Activated naive CD8-positive, alpha-beta T cell treated with anti-CD3 and anti-CD28 coated beads, Interleukin-2, amount 10 ng/mL, durations not matched to agents 7 days and 5 days (primary cell): ENCODE measurements at places on chromosomes 4 and X.
A peak's percentile ranks its signal among the peaks of the same experiment; 100 is the strongest.

- H3K4me3 ChIP-seq: no peak overlapping the region
- peaks cover 64% of the 10 kb centered on the region for H3K4me1 ChIP-seq
- peak overlapping the region; percentile 63 for H3K27ac ChIP-seq
- H3K27me3 ChIP-seq: no peaks in the 10 kb centered on the region
- no peak for DNase-seq
Measured at GRCh38 chr4:48727666-48728459, 52.2 kb downstream of the FRYL start.

DNA sequence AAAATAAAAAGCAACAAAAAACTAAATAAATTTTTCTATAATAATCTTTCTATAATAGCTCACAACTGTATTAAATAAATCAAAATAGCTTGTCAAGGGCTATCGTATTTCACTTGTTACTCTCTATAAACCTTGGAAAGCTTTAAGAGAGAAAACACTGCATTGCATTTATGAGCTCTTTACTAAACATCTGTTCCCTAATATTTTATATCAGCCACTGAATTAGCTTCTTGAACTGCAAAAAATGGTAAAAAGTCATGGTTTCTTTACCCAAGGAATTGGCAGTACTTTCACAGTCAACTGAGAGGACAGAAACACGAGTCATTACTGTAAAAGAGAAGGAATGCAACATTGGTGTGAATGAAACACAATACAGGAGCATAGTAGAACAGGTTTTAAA is 671.2 kb downstream of the PCDH18 start:
- no peak overlapping the region for H3K4me3 ChIP-seq
- no peaks in the 10 kb centered on the region for H3K27me3 ChIP-seq
- DNase-seq: no peak
- no peaks in the 10 kb centered on the region for H3K36me3 ChIP-seq

DNA sequence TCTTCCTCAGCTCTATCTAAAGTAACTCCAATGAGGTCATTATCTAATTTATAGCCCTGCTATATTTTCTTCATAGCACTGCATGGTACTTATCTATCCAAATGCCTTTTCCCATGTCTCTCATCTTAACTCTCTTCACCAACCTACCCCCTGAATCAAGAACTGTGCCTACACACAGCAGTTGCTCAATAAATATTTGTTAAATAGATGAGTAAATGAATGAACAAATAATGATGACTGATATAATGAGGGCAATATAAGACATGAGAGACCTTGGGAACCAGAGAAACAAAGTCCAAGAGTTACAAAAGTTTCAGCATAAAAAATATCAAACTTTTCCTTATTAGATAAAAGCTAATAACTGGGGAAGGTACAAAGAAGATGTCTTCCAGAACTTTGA is 19.6 kb downstream of the CAMK2D start:
- H3K36me3 ChIP-seq: peaks cover 27% of the 10 kb centered on the region
- no peak overlapping the region for H3K4me3 ChIP-seq
- H3K27me3 ChIP-seq: no peaks in the 10 kb centered on the region
- DNase-seq: no peak
- no peak overlapping the region for H3K27ac ChIP-seq

- no peak overlapping the region for H3K27ac ChIP-seq
- no peak for DNase-seq
- H3K4me1 ChIP-seq: peaks cover 4% of the 10 kb centered on the region
Measured at GRCh38 chr4:48203819-48204218, 65.8 kb downstream of the TEC start.

DNA sequence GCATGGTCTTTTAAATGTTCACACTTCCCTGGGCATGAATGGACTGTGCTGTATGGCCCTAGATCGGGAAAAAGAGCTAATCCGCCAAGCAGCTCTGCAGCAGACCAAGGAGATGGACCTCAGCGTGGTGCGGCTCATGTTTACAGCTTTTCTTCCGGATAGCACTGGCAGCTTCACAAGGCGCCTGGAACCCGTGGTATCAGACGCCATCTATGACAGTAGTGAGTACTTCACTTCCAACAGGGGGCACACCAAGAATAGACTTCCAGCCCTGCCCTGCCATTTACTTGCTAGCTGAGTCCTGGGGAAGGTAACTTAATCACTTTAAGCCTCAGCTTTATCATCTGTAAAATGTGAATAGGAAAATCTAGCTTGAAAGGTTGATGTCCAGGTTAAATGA is 77.7 kb downstream of the NFKB1 start:
- peaks cover 51% of the 10 kb centered on the region for H3K36me3 ChIP-seq
- no peak overlapping the region for H3K4me3 ChIP-seq
- peaks cover 69% of the 10 kb centered on the region for H3K4me1 ChIP-seq
- peak overlapping the region; percentile 36 for H3K27ac ChIP-seq
- DNase-seq: no peak
